Body of pancreas (tissue), 4 donors: ENCODE measurements at places on chromosomes 6 and 20. TPM values are rescaled to one million over a fixed set of nuclear protein-coding genes. Genes with fewer than 3 reads are reported as not detected.

DNA sequence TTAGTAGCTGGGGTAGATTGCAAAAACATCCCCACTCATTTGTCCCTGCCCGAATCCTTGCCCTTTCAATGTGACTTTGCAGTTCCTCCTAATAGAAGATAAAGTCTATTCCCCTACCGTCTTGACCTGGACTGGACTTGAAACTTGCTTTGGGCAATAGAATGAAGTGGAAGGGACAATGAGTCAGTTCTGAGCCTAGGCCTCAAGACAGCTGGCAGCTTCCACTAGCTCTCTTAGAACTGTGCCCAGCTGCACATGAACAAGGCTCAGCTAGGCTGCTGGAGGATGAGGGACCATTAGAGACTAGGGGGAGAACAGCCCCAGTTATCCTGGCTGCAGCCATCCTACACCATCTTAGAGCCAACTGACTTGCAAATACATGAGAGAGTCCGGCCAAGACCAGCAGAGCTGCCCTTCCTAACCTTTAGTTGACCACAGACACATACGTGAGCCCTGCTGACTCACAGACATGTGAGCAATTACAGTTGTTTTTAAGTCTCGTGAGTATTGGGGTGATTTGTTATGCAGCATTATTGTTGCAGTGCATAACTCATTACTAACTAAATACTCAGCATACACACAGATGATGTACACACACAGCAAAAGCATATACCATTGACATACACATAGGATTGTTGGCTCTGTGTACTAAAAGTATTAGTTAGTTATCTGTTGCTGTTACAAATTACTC is 105.5 kb downstream of the DHX35 start:
- H3K36me3 ChIP-seq = no peaks in the 10 kb centered on the region
- H3K4me1 ChIP-seq = no peaks in the 10 kb centered on the region

- no peak overlapping the region for H3K27ac ChIP-seq
- no peaks in the 10 kb centered on the region for H3K27me3 ChIP-seq
- H3K4me1 ChIP-seq = no peaks in the 10 kb centered on the region
- no peak for DNase-seq
- no peak overlapping the region for H3K4me3 ChIP-seq
- no peaks in the 10 kb centered on the region for H3K36me3 ChIP-seq
These were observed 44.6 kb upstream of the LRFN2 start for GRCh38 chr6:40631744-40632143.

Gene PI16
- total RNA-seq = 3.1 TPM

Gene VSX1
- 0.66 TPM for total RNA-seq

DNA sequence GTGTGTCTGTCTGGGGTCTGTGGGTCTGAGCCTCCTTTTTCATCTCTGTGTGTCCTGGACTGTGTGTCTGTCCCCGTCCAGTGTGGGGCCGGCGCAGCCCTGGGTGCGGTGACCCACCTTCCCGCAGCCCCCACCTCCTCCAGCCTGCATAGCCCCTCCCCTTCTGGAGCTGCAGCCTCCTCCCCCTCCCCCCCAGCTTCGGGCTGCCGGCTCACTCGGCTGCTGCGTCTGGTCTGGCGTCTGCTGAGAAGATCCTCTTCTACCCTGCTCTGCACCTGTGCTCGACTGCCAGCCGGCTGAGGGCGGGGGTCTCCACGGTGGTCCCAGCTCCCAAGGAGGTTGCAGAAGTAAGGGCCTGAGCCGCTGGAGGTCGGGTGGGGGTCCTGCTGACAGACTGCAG is 7.6 kb upstream of the LKAAEAR1 start:
- no peaks in the 10 kb centered on the region for H3K27me3 ChIP-seq
- no peak overlapping the region for H3K4me3 ChIP-seq
- no peaks in the 10 kb centered on the region for H3K36me3 ChIP-seq
- DNase-seq = no peak

DNA sequence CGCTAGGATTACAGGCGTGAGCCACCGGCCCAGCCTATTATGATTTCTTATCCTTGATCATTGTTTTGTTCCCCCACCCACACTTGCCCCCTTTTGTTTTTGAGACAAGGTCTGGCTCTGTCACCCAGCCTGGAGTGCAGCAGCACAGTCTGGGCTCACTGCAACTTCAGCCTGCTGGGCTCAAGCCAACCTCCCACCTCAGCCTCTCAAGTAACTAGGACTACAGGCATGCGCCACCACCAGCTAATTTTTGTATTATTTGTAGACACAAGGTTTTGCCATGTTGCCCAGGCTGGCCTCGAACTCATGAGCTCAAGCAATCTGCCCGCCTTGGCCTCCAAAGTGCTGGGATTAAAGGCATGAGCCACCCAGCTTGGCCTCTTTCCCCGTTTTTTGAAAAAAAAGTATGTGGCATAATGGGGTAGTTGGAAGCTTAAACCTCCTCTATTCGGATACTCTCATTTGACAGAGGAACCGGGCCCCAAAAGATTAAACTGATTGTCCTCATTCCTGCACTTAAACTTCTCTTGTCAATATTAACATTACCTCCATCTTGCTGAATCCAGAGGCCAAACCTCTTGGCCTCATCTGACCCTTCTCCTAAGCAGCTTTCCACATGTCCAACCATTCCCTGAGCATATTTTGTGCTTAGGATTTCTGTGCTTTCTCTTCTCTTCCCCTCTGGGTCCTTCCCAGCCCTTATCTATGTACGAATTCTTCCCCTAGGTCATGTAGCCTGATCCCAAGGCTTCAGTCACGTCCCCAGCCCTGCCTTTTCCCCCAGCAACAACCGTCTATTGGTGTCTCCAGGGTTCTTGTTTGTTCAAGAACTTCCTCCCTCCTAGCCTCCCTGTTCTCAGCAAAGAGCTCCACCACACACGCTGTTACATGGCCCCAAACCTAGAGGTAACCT is 6.1 kb upstream of the EZR start:
- peaks cover 13% of the 10 kb centered on the region for H3K4me1 ChIP-seq
- no peak overlapping the region for H3K4me3 ChIP-seq
- H3K36me3 ChIP-seq = no peaks in the 10 kb centered on the region
- peak overlapping the region; percentile 50 for H3K27ac ChIP-seq

- H3K27me3 ChIP-seq = no peaks in the 10 kb centered on the region
- H3K27ac ChIP-seq = no peak within 1 kb of the TSS
- no peaks in the 10 kb centered on the region for H3K36me3 ChIP-seq
- H3K4me3 ChIP-seq = no peak within 1 kb of the TSS
These were observed at the start of gene WFDC5 for GRCh38 chr20:45114465-45115385. TSS of gene WFDC5 (minus strand) at chr20:45115174. CDS start at chr20:45115083, 91 bp downstream.

Gene HLA-DMB
- 3.0 TPM for total RNA-seq

DNA sequence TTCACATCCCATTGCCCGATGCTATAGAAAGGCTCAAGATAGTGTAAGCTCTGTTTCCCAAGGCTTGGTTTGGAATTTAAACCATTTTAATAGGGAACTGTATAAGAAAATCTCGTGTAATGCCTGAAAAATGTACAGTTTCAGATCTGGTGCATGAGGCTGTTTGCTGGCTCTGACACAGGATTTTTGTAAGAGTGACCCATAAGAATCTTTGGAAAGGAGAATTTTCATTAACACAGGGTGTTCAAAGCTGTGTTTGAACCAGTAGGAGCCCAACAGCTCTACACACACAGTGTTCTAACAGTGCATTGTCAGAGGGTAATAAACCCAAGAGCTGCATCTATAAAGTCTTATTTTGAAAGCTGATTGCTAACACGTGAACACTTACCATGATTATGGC is 293.5 kb downstream of the PRL start:
- no peaks in the 10 kb centered on the region for H3K36me3 ChIP-seq
- no peak overlapping the region for H3K27ac ChIP-seq
- no peak overlapping the region for H3K4me3 ChIP-seq
- H3K4me1 ChIP-seq = no peaks in the 10 kb centered on the region
- no peaks in the 10 kb centered on the region for H3K27me3 ChIP-seq
- DNase-seq = no peak

Gene SLC22A1
- 0.33 TPM for total RNA-seq

GRCh38 chr6:111939902-111940301 is 66.7 kb upstream of the FYN start:
- H3K27ac ChIP-seq = no peak overlapping the region
- H3K4me3 ChIP-seq = no peak overlapping the region
- no peaks in the 10 kb centered on the region for H3K27me3 ChIP-seq

Gene TBPL1
- total RNA-seq = 0.99 TPM

GRCh38 chr20:38139156-38139912 is 25.7 kb downstream of the TGM2 start:
- DNase-seq = no peak
- no peaks in the 10 kb centered on the region for H3K27me3 ChIP-seq
- no peak overlapping the region for H3K27ac ChIP-seq
- no peaks in the 10 kb centered on the region for H3K36me3 ChIP-seq
- no peak overlapping the region for H3K4me3 ChIP-seq

Gene SYTL3
- 1.8 TPM for total RNA-seq

DNA sequence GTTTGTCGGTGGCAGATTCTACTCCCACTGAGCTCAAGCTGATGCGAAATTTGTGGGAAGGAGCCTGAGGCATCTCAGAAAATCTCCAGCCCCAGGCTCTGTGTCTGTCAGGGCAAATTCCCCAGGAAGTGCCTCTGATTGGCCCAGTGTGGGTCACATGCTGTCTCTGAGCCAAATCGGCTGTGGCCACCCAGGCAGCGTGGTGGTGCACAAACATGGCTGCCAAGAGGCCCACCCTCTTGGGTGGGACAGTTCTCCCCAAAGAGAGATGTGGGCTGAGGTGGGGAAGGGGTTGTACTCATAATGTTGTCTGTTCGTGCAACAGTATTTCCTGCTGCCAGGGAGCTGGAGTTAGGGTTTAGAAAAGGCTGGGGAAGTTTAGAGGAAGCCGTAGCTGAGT is 130.6 kb downstream of the BMP7 start:
- H3K4me3 ChIP-seq = no peak overlapping the region
- no peaks in the 10 kb centered on the region for H3K36me3 ChIP-seq
- no peaks in the 10 kb centered on the region for H3K27me3 ChIP-seq

GRCh38 chr6:165726965-165727381 is 63.9 kb upstream of the PDE10A start:
- no peak overlapping the region for H3K27ac ChIP-seq
- H3K27me3 ChIP-seq = no peaks in the 10 kb centered on the region
- no peaks in the 10 kb centered on the region for H3K36me3 ChIP-seq
- no peak for DNase-seq
- no peaks in the 10 kb centered on the region for H3K4me1 ChIP-seq
- no peak overlapping the region for H3K4me3 ChIP-seq

- H3K4me1 ChIP-seq = peaks cover 20% of the 10 kb centered on the region
- H3K27me3 ChIP-seq = no peaks in the 10 kb centered on the region
- no peaks in the 10 kb centered on the region for H3K36me3 ChIP-seq
- no peak overlapping the region for H3K4me3 ChIP-seq
These were observed 153.8 kb downstream of the CEBPB start for GRCh38 chr20:50344232-50345071.

- no peaks in the 10 kb centered on the region for H3K27me3 ChIP-seq
- H3K4me1 ChIP-seq = peaks cover 11% of the 10 kb centered on the region
- no peak overlapping the region for H3K27ac ChIP-seq
These were observed 111.9 kb downstream of the HIVEP2 start for GRCh38 chr6:142833054-142833453.

DNA sequence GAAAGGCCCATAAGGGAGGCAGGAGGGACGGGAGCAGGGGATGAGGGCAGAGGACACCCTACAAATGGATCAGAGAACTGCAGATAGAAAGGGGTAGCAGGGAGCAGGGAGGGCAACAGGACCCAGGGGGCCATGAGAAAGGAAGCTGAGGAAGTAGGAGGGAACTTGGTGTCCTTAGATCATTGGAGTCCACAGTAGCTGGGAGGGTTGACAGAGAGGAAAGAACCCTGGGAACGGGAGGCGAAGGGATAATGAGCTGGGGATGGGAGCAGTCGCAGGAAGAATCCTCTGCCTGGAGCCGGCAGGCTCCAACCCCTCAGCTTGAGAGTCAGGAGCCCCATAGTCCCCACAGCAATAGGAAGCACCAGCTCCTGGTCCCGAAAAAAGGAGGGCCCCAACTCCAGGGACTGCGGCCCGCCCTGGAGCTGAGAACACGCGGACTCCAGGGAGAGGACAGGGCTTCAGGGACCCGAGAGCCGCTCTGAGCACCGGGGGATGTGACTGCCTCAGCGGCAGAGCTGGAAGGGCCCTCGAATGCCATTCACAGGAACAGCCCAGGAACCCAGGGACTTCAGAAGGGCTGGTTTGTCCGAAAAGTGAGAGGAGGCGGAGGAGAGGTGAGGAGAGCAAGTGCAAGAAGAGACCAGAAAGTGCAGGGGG is 32.7 kb downstream of the HLA-A start:
- peak overlapping the region; percentile 28 for H3K4me3 ChIP-seq
- H3K27ac ChIP-seq = no peak overlapping the region
- peaks cover 26% of the 10 kb centered on the region for H3K4me1 ChIP-seq
- no peak for DNase-seq
- H3K36me3 ChIP-seq = no peaks in the 10 kb centered on the region
